Activated CD4-positive, alpha-beta T cell treated with anti-CD3 and anti-CD28 coated beads, Interleukin-2, Interleukin-4, amounts not matched to agents 100 ng/mL and 50 ng/mL, durations not matched to agents 16 hours and 8 hours (primary cell): ENCODE measurements at places on chromosomes 3 and 15.
A peak's percentile ranks its signal among the peaks of the same experiment; 100 is the strongest.

DNA sequence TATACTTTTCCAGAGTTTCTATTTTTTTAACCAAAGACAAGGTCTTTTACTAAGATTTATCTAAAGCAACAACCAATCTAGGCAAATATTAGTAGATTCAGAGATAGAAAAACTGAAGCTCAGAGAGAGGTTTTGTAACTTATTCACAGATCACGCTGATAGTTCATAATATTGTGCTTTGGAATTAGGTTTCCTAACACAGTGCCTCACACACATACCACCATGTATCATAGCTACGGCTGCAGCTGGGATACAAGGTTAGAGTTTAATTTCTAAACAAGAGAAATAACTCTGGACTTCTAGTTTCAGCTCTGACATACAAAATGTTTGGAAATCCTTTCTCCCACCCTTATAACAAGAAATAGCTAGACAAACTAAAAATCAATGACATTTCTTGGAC, 565.7 kb downstream of the PYDC2 start:
- DNase-seq, result no peak

- no peak for DNase-seq
Measured at GRCh38 chr3:16374935-16375245, 109.9 kb downstream of the OXNAD1 start.

DNA sequence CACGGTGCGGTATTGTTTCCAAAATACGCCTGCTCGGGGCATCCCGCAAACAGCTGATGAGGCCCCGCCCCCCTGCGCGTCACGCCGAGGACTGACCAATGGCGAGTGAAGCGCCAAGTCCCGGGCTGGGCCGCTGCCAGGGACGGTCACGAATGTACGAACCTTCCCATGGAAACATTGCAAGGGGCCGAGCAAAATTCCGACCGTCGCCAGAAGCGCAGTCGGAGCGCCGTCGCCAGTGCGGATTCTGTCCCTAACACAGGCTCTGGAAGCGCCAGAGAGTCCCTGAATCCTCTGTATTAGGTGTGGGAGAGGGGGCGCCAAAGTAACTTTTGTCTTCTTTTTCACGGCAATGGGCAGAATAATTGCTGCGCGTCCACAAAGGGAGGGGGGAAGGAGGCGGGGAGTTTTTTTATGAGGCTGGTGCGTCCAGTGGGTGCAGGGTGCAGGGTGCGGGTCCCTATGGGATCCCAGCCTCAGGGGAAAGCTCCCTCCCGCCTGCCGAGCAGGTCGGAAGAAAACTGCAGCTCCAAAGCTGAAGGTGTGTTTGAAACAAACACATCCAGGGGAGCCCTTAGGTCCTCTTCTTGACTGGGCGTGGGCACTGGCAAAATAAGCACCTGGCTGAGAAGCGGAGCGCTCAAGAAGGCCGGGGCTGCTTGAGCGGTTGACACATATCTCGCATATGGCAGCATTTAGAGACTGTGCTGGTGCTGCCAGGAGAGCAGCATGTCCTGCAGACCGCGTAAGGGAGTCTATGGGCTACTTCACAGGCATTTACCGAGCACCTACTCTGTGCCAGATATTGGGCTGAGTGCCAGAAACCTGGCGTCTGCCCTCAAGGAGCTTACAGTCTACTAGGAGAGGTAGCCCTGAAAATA, at the start of gene BMF:
BMF (minus strand) TSS at position 25 of the 881 bp plus-strand sequence. CDS start 2,793 bp downstream, outside the sequence.
- DNase-seq, result peak; percentile 96

DNA sequence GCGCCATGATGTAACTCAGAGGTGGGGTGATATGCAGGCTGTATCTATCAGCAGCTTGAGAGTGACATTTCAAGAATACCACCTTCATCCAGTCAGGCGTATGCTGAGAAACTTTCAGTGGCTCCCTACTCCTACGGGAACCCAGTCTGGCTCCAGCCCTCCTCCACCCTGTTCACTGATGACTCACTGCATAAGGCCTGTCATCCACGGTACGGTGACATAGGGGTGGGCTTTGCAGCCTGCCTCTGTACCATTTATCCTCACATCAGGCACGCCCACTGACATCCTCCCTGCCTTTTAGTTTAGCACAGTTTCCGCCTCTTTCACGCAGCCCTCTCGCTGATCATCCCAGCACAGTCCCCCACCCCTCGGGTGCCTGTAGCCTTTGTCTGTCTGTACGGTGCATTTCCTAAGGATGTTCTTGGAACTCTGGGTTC, 11.7 kb downstream of the PXYLP1 start:
- DNase-seq, result no peak

- no peak for DNase-seq
Measured at GRCh38 chr3:18224426-18224825, 200.7 kb downstream of the SATB1 start.
